ENCODE measurements at places on chromosomes 12 and 14. TPM values are rescaled to one million over a fixed set of nuclear protein-coding genes. Genes with fewer than 3 reads are reported as not detected.

GRCh38 chr14:98962118-98962517, 309.9 kb downstream of the BCL11B start:
- DNase-seq, result no peak
- no peak overlapping the region for H3K4me3 ChIP-seq
- no peaks in the 10 kb centered on the region for H3K4me1 ChIP-seq

DNA sequence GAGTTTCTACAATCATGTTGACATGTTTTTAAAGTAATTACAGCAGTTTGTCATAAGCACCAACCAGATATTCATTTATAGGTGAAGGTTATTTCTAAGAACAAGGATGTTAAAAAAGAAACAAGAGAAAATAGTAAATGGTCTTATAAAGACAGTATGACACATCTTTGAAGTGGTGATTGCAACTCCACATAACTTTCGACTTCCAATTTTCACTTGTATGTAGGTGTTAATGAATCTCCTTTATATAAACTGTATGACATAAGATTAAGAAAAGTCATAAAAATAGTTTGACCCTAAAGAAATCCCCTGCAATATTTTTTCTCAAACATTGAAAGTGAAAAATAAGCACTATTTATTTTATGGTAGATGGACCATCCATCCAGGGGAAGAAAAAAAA, 144.8 kb upstream of the PTPRQ start:
- H3K4me1 ChIP-seq, result no peaks in the 10 kb centered on the region
- DNase-seq, result no peak
- H3K36me3 ChIP-seq, result no peaks in the 10 kb centered on the region

GRCh38 chr14:89502966-89503365, 85.9 kb upstream of the FOXN3 start:
- no peaks in the 10 kb centered on the region for H3K36me3 ChIP-seq
- DNase-seq, result no peak
- H3K4me1 ChIP-seq, result no peaks in the 10 kb centered on the region
- no peak overlapping the region for H3K27ac ChIP-seq
- H3K27me3 ChIP-seq, result no peaks in the 10 kb centered on the region

- no peaks in the 10 kb centered on the region for H3K36me3 ChIP-seq
- no peak overlapping the region for H3K4me3 ChIP-seq
- H3K4me1 ChIP-seq, result peaks cover 4% of the 10 kb centered on the region
- no peak overlapping the region for H3K27ac ChIP-seq
- no peak for DNase-seq
Measured at GRCh38 chr12:65832217-65832616, 7.9 kb downstream of the HMGA2 start.

DNA sequence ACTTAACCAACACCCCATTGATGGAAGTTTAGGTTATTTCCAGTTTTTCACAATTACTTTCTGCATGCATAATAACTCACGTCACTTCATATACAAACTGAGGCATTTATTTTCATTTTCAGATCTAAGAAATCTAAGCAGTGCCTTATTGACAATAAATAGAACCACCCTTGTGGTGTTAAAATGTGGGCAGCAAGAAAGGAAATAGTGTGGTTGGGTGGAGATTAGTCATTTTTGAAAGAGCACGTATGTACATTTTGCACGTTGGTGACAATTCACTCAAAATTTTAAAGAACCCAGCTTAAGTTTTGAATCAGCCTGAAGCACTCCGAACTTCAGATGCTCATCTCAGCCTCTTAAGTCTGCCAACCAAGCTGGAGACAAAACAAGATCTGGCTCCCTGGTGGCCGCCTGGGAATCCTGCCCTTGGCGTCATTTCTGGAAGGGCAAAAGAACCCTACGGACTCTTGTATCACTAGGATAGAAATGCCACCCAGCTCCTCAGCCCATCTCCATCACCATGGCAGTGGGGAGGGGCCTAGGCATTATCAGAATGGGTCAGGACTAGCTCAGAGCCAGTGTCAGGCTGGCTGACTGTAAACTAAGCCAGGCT, 89.5 kb upstream of the BCL2L14 start:
- no peak overlapping the region for H3K4me3 ChIP-seq
- no peak for DNase-seq
- no peaks in the 10 kb centered on the region for H3K36me3 ChIP-seq

DNA sequence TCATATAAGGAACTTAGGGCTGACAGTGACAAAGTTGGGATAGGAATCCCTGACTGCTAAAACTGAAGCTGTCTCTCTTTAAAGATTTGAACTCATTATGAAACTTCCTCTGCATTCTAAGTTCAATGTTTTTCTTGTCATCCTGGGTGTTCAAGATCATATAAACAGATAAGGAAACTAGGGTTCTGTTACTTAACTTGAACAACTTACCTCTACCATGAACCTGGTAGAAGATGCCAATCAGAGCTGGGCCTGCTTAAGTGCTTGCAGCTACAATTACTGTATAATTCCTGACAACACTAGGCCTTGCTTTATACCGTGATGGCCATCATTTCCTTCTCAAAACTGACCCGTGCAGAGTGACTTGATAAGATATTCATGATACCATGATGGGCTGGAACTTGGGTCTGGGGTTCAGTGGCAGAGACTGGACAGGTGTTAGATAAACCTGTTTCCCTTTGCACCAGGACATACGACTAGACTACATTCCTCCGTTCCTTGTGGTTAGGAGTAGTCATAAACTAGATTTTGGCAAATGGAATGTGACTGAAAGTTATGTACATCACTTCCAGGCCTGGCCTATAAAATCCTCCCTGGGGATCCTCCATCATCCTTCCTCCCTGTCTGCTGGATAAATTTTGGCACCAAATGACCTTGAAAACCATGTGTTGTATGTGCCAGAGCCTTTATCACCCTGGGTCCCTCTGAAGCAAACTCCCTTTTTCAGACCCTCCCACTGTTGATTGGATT, 172.2 kb upstream of the PRICKLE1 start:
- H3K27me3 ChIP-seq, result no peaks in the 10 kb centered on the region
- no peak overlapping the region for H3K27ac ChIP-seq
- DNase-seq, result no peak
- no peak overlapping the region for H3K4me3 ChIP-seq

GRCh38 chr14:29232711-29233110, 466.1 kb downstream of the FOXG1 start:
- H3K36me3 ChIP-seq, result no peaks in the 10 kb centered on the region
- H3K4me1 ChIP-seq, result no peaks in the 10 kb centered on the region
- DNase-seq, result no peak

DNA sequence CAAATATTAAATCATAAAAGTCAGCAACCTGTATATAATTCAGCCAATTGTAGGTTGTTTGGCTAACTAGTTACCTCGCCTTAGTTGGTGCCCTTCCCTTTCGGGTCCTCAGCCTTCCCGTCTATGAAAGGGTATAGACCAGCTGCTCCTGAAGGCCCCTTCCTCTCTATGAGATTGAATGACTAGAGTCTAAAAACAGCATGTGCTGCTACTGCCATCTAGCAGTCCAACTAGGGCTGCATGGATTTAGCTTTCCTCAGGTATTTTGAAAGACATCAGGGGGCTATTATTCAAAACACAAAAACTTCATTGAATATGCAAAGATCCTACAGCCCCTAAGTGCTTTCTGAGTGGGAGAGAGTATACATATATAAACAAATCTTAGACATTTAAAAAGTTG, 37.0 kb upstream of the TMEM263 start:
- H3K36me3 ChIP-seq, result no peaks in the 10 kb centered on the region
- H3K27ac ChIP-seq, result no peak overlapping the region
- no peak overlapping the region for H3K4me3 ChIP-seq
- H3K4me1 ChIP-seq, result no peaks in the 10 kb centered on the region
- no peak for DNase-seq

DNA sequence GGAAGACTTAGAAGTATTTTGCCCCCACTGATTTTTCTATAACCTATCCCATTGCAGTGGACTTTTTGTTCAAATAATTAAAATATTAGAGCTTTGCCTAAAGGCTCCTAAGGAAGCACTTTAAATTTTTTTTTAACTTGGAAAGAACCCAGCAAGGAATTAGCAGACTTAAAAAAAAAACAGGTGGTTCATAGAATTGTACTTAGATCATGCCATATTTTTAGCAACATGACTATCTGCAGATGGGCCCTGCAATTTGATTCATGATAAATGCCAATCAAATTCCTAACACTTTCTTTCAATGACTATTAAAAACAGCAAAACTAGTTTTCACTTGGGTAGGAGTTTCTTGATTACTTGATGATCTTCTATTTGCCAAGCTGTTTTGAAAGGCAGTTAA, 11.5 kb downstream of the ADAMTS20 start:
- H3K4me1 ChIP-seq, result no peaks in the 10 kb centered on the region
- no peak for DNase-seq
- H3K36me3 ChIP-seq, result no peaks in the 10 kb centered on the region
- no peaks in the 10 kb centered on the region for H3K27me3 ChIP-seq
- no peak overlapping the region for H3K27ac ChIP-seq

GRCh38 chr14:61659582-61659981, 35.7 kb upstream of the HIF1A start:
- H3K4me1 ChIP-seq, result no peaks in the 10 kb centered on the region
- no peaks in the 10 kb centered on the region for H3K36me3 ChIP-seq
- no peak for DNase-seq
- no peaks in the 10 kb centered on the region for H3K27me3 ChIP-seq
- H3K4me3 ChIP-seq, result no peak overlapping the region

DNA sequence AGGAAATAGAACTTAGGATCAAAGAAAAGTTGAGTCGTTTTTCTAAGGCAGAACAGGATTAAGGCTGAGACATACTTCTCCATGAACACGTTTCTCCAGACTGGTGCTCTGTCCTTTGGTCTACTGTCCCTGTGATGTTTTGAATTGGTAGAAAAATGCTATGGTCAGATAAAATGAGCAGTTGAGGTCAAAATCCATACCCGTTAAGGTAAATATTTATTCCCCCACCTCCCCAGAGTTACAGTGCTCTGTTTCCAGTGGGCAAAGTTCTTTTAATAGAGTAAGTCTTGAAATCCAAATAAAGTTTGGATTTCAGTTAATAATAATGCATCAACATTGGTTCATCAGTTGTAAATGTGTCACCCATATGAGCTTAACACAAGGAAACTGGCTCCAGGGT, 74.5 kb downstream of the PTHLH start:
- H3K27ac ChIP-seq, result peak overlapping the region; percentile 26
- no peak overlapping the region for H3K4me3 ChIP-seq
- H3K4me1 ChIP-seq, result peaks cover 32% of the 10 kb centered on the region
- H3K36me3 ChIP-seq, result no peaks in the 10 kb centered on the region
- peak; percentile 53 for DNase-seq

DNA sequence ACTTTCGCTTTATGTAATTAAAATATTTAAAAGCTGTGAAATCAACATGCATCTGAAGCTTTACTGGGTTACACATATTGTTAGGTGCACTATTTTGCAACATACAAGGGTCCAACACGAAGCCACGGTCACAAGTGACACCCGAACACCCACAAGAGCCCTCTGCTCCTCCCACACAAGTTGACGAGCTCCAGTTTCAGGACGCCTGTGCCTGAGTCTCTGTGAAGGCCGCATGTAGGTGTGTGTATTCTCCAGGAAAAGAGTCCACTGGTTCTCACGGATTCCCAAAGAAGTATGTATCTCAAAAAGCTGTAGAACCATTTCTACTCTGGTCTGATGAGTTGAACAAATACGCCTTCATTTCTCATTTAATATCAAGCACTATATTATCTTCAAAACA, 12.0 kb downstream of the SLC15A4 start:
- DNase-seq, result no peak
- H3K36me3 ChIP-seq, result no peaks in the 10 kb centered on the region
- H3K4me1 ChIP-seq, result no peaks in the 10 kb centered on the region
- H3K27me3 ChIP-seq, result no peaks in the 10 kb centered on the region

GRCh38 chr12:122884091-122884826, 11.7 kb downstream of the VPS37B start:
- peaks cover 38% of the 10 kb centered on the region for H3K4me1 ChIP-seq
- no peak for DNase-seq
- H3K27me3 ChIP-seq, result no peaks in the 10 kb centered on the region
- no peaks in the 10 kb centered on the region for H3K36me3 ChIP-seq
- no peak overlapping the region for H3K4me3 ChIP-seq
- no peak overlapping the region for H3K27ac ChIP-seq

- peaks cover 2% of the 10 kb centered on the region for H3K27me3 ChIP-seq
- H3K4me3 ChIP-seq, result no peak overlapping the region
- DNase-seq, result no peak
- H3K4me1 ChIP-seq, result no peaks in the 10 kb centered on the region
Measured at GRCh38 chr14:65958664-65959562, 527.3 kb upstream of the CCDC196 start.

Gene KRT72
- total RNA-seq, result not detected
